ENCODE measurements at places on chromosomes 6 and 20. TPM values are rescaled to one million over a fixed set of nuclear protein-coding genes. Genes with fewer than 3 reads are reported as not detected.

DZANK1 gene
- total RNA-seq: 5.6 TPM

- peak; percentile 54 for DNase-seq
Observed at GRCh38 chr6:6008648-6009421, 2.1 kb upstream of the NRN1 start.

DNA sequence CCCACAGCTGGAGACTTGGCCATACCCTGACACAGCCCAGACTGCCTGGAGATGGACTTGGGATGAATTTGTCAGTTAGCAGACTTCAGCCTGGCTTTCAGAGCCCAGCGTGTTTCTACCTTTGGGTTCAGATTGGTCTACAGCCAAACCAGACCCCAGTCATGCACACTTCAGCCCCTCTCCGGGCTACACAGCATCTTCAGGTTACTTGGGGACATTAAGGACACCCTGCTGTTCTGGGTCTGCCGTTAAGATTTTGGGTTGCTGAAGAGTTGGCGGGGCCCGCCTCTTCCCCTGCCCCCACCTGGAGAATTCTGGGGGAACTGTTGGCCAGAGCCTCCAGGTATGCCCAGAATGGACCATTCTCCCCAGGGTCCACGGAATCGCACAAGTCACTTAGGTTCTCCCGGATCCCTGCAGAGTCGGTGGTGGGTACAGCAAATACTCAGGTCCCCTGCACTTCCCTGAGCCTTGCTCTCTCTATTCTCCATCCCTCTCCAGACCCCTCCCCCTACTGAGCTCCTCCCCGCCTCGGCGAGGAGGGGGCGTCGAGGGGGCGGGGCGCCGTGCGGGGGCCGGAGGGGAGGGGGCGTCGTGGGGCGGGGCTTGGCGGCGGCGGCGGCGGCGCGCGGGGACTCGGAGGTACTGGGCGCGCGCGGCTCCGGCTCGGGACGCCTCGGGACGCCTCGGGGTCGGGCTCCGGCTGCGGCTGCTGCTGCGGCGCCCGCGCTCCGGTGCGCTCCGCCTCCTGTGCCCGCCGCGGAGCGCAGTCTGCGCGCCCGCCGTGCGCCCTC, at the start of gene PTK7:
TSS of gene PTK7 (plus strand) at position 645 of the 794 bp plus-strand sequence. CDS start 175 bp downstream, outside the sequence.
- no peak for DNase-seq

DNA sequence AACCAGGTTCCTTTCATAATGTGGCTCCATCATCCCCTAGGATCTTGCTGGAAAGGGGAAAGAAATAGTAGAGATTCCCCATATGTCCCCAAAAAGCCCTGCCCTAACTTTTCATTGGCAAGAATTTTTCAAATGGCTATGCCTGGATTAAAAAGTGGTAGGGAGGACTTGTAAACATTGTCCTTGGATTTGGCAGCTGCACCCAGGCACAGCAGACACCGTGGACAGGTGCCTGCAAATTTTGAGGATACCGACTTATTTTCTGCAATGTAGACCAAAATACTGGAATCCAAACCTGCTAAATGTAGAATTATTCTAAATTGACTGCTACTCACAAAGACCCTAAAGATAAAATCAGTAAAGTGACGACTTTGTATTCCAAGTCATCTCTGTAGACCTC, 203.3 kb upstream of the PLCB4 start:
- no peak for DNase-seq

CAGE1 gene
- 0.32 TPM for total RNA-seq

DNA sequence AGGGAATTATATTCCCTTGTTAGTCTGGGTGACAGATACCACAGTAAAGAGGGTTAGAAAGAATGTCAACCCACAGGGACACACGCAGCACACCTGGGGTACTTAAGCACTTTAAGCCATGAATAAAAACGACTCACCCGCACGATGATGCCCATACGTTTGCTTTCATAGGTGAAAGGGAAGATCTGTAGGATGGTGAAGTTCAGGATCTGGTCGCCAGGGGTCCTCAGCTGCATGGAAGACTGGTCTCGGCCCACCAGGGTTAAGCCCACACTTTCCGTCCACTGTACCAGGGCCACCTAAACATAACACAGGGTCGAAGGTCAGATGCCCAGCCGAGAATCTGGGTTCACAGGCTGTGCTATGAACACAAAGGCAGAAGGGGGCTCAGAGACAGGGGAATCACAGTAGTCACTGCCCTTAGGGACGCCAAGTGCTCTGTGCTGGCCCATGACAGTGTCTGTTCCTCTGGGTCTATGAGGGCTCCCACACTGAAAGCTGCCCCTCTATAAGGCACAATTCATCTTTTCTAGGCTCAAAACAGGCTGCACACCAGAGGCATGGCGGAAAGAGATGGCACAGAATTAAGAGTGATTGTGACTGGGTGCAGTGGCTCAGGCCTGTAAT, 96.8 kb upstream of the NFATC2 start:
- DNase-seq: peak; percentile 65

- DNase-seq: no peak
Observed at GRCh38 chr20:49288250-49288751, 10.4 kb upstream of the ZNFX1 start.

DNA sequence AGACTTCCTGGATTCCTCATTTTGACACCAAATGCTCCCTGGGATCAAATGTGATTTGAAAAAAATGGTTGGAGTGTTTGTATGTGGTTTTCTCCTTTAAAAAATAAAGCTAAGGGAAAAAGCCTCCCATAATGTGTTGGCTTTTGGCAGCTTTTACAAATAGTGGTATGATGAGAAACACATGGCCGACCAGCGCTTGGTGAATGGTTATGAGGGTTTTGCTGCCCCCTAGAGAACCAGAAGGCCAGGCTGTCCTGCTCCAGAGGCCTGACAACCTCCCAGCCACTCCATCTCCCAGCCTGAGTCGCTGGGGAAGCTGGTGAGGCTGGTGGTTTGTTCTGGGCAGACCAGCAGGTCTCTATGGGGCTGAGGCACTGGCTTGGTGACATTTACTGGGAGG, 69.3 kb downstream of the CLIC5 start:
- no peak for DNase-seq

DNA sequence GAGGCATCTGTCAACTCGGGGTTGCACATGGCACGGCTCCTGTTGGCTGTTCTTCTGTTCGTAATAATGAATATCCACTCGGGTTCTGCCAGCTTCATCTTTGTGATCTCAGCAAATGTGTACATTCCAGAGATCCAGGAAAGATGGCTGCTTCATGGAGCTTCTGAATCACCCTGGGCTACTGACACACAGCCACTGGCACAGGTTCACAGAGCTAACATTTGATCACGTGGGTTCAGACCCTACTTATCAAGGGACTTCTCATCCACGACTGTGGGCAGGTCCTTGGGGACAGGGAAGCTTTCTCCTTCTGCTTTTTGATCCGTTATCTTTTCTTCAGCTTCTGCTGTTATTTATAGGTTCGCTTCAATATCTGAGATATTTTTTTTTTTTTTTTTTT, 18.1 kb downstream of the PPP1R3G start:
- no peak for DNase-seq

GRCh38 chr6:93319304-93319703, 100.1 kb downstream of the EPHA7 start:
- no peak for DNase-seq

DNA sequence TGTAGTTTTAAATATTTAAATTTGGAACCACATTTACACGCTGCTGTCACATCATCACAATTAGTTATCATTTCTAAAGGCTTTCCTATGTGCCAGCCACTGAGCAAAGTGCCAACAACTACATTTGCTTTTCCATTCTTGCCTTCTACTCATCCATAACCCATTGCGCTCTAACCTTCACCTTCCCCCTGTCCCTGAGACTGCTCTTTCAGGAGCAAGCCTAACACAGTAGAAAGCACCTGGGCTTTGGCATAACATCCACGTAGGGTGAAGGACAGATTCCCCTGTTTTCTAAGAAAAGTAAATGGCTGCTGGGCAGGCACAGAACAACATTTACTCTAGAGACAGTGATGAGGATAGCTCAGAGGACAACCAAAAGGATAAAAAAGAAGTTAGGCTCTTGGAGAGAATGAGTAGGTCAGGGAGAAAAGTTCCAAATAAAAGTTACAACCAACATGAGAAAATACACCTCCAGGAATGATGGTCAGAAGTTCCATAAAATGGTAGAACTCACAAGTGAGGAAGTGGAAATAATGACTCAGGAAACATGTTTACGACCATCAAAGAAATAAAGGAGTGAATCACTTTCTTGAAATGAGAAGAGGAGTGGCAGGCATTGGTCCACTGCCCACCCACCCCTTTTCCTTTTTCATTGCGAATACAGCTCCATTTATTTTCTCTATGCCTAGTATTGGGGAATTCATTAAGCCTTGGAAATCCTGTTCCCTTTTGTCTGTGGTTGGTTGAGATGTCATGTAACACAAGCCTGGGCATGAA, 77.2 kb downstream of the PFDN4 start:
- no peak for DNase-seq

- no peak for DNase-seq
Observed at GRCh38 chr20:54872440-54872839, 397.0 kb downstream of the DOK5 start.

TBXT gene
- not detected for total RNA-seq

- DNase-seq: no peak
Observed at GRCh38 chr20:49252556-49253350, 25.1 kb downstream of the ZNFX1 start.

NR2E1 gene
- total RNA-seq: not detected

TAGAP gene
- 167 TPM for total RNA-seq

GRCh38 chr6:166166314-166167257, 1.1 kb downstream of the TBXT start:
- DNase-seq: peak; percentile 12

CD93 gene
- total RNA-seq: 0.10 TPM

GRCh38 chr6:129491436-129491835, 218.5 kb downstream of the ARHGAP18 start:
- DNase-seq: no peak

FYN gene
- 94.0 TPM for total RNA-seq

RFX6 gene
- total RNA-seq: not detected
